Pancreas (tissue), 10 donors: ENCODE measurements at places on chromosomes 11 and 22. TPM values are rescaled to one million over a fixed set of nuclear protein-coding genes. Genes with fewer than 3 reads are reported as not detected.

- DNase-seq = no peak
Observed at GRCh38 chr11:128669506-128670270, 24.2 kb upstream of the FLI1 start.

DNA sequence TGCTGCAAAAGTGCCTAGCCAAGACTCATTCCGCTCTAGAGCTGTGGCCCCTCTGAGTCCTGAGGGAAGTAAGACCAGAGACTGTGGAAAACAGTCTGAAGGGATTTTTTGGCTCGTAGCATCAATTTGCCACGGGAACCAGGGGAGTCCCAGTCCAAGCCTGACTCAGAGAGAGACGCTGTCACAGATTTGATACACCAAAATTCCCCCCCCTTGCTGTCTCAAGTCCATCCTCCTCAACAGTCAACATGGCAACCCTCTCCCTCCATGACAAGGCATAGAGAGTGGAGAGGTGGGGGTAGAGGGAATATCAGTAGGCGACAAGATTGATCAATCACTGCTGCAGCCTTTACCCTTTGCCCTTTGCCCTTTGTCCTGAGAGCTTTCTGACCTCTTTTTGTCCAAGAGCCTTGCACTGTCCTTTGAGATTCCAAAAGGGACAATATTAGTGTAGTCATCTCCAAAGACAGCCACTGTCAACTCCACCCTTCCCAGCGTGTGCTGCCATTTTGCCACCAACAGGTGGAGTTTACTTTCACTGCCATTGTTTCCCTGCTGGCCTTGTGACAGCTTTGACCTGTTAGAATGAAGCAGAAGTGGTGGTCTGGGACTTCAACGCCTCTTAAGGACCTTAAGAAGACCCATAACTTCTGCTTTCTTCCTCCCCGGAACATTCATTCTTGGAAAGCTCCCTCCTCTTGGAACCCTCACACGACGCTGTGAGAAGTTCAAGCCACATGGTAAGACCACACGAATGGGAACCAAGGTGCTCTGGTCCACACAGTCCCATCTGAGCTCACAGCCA, 7.3 kb downstream of the SLC15A3 start:
- no peak for DNase-seq

DNA sequence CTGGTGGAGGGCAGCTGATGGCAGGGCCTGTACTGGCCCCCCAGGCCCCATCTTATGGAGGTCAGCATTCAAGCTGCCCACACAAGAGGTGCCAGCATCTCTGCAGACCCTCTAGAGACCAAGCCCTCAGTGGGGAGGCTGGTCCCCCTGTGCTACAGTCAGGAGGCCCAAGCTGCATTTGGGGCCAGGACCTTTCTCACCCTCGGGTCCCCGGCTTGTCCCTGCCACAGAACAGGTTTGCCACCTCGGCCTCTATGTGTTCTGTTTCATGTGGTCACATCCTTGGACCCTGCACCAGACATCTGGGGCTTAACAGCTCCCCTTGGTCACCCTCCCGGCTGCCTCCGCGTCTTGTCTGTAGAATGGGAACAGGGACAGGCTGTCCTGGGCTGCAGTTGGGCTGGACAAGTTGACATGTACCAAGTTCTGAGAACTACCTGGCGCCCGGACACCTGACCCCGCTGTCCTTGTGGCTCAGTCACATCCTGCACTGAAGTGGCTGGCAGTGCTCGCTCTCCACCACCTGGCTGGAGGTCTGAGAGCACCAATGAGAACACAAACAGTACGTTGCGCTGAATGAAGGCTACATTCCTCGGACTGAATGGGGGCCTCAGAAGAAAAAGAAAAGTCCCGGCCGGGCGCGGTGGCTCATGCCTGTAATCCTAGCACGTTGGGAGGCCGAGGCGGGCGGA, 2.7 kb upstream of the PLXNB2 start:
- DNase-seq = no peak

DNA sequence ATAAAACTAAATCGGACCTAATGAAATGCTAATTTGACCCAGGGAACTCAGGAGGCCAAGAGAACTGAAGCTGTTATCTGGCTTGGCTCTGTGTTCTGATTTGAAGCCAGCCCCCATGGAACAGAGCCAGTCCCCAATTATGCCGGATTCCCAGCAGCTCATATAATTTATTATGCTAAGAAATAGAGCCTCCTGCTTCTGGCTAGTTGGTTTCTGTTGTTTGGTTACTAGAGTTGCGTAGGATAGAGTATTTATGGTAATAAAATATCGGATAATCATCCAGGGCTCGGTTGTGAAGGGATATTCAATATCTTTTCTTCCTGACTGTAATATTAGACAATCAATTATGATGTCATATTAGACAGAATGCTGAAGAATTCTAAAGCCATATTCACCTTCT, 120.4 kb upstream of the TTC12 start:
- DNase-seq = peak; percentile 29

- DNase-seq = no peak
Observed at GRCh38 chr11:22730319-22730718, 63.9 kb downstream of the GAS2 start.

DNA sequence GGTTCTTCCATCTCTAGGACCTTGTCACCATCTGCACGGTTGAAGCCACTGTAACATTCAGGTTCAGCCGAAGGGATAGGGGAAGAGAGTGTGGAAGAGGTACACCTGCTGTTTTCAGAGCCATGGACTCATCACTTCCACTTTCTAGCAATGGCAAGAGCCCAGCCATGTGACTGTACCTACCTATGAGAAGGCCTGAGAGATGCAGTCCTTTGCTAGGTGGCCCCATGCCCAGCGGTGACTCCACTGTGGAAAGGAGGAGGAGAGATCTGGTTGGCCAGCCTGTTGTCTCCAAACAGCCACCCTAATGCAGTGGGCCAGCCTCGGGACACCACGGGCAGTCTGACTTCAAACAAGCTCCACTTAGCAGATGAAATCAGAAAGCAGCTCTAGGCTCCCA, 16.0 kb downstream of the RASD2 start:
- DNase-seq = no peak

- no peak for DNase-seq
Observed at GRCh38 chr11:14789879-14790484, 102.0 kb downstream of the CYP2R1 start.

- DNase-seq = peak; percentile 56
Observed at GRCh38 chr11:45917286-45917622, 423 bp downstream of the PEX16 start.

DNA sequence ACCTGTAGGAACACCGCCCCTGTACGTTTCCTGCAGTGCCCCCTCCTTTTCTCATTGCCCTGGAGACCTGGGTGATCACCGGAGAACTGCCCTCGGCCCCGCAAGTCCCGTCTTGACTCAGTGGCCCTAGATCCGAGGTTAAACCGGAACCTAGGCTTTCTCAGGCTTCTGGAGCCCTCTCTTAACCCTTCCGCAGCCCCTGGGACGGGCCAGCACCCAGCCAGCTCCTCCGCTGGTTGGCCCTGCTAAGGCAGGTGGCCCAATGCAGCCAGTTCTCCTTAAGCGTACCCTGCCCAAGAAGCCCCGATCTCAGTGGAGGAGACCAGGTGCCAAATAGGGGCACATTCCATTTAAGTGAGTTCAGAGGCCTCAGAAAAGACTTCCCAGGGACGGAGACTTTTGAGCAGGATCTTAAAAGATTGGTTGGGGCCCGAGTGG, 776 bp downstream of the NLRX1 start:
- DNase-seq = peak; percentile 57

The KIRREL3 gene
- 0.06 TPM for total RNA-seq

The OR4D11 gene
- not detected for total RNA-seq

The TBX10 gene
- not detected for total RNA-seq
